ENCODE measurements at places on chromosomes 3 and 15.

- DNase-seq: no peak
These were observed 186.1 kb downstream of the TJP1 start for GRCh38 chr15:29636140-29636539.

- no peak for DNase-seq
These were observed 3.0 kb upstream of the SHC4 start for GRCh38 chr15:48966595-48967301.

DNA sequence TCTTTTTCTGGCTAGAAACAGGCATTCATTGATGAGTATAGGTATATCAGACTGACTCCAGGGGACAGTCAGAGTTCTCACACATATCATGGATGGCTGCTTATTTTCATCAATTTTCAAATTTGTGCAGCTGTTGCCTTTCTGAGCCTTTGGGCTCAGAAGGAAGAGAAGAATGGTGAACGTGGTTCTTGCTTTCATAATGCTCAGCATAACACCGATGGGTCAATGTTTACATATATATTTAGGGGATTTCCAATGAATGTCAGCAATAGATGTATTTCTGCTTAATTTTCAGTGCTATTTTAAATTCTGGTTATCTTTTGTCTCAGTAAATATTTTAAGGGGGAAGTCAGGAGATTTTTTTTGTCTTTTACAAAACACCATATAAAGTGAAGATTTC lies 581.4 kb upstream of the DPPA4 start:
- no peak for DNase-seq

- no peak for DNase-seq
These were observed 22.0 kb upstream of the PIGZ start for GRCh38 chr3:196990601-196991007.

GRCh38 chr3:110995461-110996231 lies 76.0 kb upstream of the NECTIN3 start:
- DNase-seq: peak; percentile 37

GRCh38 chr15:96119734-96120133 lies 210.8 kb upstream of the NR2F2 start:
- DNase-seq: no peak

GRCh38 chr15:76674883-76675282 lies 230.3 kb downstream of the SCAPER start:
- DNase-seq: no peak

DNA sequence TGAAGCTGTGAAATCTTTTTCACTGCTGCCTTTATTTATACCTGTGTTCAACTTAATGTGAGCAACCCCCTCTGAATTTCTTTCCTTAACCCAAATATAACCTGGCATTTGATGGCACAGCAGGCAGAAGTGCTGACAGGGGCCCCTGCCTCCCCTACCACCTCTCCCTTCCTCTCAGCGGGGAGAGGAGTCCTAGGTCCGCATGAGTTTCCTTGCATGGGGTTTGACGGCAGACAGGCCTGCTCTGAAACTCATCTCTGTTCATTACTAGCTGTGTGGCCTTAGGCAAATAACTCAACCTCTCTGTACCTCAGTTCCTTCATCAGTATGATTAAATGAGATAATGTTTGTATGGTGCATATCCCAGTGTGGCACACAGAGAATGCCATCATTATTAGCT lies 79.7 kb downstream of the SEC22A start:
- no peak for DNase-seq

DNA sequence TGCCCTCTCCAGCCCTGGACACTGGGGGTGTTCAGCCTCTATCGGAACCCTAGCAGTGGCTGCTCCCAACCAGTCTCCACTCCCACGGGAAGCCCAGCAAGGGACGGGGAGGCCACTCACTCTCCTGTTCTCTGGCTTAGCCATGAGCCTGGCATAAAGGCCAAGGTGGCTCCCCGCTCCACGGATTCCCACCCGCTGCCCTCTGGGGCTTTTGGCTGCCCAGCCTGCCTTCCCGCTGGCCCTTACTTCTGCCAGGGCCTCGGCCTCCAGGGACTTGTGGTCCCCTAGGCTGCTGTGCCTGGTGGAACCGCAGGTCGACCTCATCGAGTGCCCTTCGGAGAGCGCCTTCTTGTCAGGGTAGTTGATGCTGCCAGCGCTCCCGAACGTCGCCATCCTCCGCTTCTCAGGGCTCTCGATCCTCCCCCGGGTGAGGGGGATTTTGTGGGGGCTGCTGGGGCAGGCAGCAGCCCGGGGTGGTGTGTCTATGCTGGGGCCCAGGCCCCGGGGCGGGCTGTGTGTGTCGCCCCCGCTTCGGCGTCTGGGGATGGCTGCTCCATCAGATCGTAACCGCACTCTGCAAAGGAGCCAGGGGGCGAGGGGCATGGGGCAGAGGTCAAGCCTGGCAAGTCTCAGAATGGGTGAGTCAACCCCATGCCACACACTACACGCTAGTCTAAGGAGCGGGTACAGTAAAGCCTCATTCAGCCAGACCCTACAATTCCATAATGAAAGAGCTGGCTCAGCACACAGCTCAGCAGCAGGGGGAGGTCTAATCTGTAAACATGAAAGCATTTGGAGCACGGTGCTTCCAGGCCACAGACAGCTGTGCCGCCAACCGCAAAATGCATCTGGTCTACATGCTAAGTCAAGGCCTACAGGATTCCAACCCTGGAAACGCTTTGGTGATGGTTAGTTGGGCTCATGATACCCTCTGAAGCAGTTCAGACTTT lies 27.3 kb upstream of the RAD18 start:
- DNase-seq: peak; percentile 49

DNA sequence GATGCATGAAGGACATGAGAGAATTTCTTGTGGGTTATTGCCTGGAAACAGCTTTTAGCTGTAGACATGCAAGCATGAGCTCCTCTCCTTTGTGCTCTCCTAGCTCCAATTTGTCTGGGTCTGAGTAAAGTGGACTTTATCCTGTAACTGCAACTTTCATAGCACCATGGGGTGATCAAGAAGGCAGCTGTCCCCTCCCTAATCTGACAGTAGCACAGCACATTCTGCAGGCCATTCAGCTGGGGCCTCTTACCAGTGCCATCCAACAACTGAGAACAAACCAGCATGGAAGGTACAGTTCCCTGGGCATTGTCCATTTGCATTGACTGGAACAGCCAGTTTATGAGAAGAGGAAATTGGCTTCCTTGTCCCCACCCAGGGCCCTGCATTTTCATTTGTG lies 7.7 kb upstream of the RAB27A start:
- no peak for DNase-seq

GRCh38 chr3:4294616-4295327 lies 8.4 kb upstream of the SETMAR start:
- DNase-seq: no peak

DNA sequence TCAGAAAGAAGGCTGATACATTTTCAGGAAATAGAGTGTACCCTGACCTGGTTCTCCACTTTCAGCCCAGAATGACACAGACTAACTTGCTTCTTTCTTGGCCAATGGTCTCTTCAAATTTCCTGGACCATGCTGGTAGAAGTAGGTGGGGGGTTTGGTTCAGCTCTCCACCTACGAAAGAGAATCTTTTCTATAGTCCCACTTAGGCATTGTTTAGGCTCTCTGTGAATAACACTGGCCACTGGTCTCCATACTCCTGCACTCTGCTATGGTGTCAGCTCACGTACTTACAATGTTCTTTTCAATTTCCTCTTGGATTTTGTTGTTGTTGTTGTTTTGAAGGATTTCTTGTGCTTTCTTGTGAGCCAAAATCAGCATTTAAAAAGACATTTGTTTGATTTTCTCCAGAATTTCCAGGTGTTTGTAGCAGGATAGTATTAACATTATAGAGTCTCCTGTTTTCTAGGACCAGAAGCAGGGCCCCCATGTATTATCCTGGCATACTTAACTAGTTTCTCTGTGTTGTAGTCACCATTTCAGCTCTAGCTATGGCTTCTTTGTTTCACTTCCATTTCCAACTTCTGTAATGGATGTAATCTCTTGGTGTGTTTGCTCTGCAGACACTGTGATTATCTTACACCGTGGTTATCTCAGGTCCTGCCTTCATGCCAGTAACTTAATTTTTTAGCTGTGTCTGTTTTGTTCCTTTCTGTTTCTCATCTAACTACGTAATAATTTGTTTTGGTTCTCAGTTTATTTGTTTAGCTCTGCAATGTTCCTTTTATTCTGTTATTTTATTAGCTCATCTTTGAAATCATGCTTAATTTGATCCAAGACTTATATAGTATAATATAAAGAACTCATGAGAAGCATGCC lies 61.4 kb downstream of the CHRNA7 start:
- no peak for DNase-seq

DNA sequence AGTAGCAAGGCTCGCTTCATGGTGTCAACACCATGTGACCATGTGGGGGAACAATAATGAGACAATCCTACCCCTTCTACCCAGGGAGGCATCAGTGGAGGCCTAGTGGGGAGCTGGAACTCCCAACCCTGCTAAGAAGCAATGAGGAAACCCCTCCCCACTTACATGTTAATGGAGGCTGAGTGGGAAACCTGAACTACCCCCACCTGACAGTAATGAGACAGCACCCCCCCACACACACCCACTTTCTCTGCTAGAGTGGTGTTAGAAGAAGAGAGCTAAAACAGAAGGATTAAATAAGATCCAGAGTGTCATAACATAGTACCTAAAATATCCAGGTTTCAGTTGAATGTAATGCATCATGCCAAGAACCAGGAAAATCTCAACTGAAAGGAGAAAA lies 78.6 kb downstream of the NEO1 start:
- no peak for DNase-seq

GRCh38 chr15:57777003-57777402 lies 70.5 kb downstream of the POLR2M start:
- no peak for DNase-seq

DNA sequence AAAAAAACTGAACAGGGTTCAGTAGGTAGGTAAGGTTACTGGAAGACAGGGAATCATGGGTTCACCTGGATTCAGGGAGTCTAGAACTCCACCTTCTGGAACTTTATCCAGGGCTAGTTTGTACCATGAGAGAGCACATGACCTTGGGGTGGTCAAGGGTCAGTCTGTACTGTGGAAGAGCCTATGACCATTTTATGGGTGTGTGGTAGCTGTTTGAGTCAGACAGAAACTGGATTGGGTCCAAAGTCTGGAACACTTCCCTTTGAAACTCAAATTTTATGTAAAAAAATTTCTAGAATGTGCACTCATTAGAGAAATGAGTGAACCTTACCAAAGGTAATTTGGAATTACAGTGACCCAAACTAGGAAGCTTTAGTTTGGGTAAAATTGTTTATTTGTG lies 486.0 kb upstream of the AGTR1 start:
- no peak for DNase-seq

DNA sequence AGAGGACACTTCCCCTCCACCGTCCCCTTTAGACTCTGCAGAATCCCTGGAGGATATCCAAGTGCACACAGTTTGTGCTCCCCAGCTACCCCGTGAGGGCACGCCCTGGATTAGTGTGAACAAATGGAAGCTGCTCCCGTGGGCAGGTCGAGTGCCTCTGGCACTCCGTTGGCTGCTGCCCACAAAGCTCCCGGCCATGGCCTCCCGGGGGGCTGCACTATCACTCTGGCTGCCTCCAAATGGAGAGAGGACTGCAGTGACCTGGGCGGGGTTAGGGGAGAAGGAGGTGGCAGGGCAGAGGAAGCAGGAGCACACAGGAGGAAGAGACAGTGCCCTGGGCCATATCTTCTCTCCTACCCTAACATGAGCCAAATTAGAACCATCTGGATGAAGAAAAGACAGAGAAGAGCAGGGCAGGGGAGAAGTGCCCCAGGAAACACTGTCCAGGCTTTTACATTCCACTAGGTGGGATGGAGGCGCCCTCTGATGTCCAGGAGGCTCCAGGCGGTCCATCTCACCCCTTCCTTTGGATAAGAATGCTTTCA lies 29.4 kb upstream of the ACAD9 start:
- peak; percentile 36 for DNase-seq

GRCh38 chr3:168220556-168220955 lies 124.8 kb upstream of the GOLIM4 start:
- DNase-seq: peak; percentile 20

- DNase-seq: peak; percentile 9
These were observed 133.6 kb downstream of the TIGIT start for GRCh38 chr3:114427285-114428043.

DNA sequence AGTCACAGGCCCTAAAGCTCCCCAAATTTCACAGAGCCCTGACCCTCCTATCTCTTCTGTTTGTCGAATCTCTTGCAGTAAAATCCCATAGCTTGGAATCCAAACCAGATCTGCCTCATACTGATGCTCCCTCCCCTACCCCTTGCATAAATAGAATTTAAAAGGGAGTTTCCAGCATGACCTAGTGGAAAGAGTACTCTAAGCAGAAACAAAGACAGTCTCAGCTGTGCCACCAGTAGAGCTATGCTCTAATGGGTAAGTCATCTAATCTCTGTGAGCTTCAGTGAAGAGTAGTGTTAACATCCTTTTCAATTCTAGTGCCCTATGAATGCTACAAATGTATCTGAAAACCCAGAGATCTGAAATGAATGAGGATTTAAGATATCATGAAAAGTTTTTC lies 4.0 kb upstream of the SLC12A1 start:
- no peak for DNase-seq

All from NCI-H82 (cell line).